ENCODE measurements at places on chromosomes 7 and 10.

- no peak for DNase-seq
Measured at GRCh38 chr7:158729646-158730382, 25.2 kb upstream of the NCAPG2 start.

DNA sequence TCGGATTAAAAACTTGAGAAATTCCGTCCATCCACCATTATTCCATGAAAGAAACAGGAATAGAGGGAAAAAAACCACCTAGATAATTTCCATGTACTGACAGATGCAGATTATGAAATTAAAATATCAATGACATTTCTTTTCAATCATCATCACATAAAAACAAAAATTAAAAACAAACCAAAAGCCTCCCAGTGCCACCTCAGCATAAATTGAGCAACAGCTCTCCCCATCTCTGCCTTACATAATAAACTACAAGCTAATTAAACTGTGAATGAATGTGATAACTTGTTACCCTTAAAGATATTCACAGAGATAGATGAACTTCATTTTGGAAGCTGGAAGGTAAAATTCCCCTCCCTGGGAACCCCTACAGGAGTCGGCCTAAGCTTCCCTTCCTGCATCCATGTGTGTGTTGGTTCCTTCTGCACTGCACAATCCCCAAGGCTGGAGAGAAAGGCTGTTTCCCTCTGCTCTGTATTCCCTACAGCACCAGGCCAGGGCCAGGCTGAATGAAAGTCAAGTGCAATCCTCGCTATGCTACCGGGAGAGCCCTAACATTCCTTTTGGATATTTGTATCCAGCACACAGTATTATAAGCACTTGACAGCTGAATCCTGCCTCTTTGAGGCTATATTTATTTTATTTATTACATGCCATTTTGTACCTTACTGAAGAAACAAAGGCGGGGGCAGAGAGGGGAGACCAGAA, 8.1 kb downstream of the CCDC6 start:
- DNase-seq: no peak

GRCh38 chr7:141356161-141356560, 195.0 kb upstream of the AGK start:
- no peak for DNase-seq

DNA sequence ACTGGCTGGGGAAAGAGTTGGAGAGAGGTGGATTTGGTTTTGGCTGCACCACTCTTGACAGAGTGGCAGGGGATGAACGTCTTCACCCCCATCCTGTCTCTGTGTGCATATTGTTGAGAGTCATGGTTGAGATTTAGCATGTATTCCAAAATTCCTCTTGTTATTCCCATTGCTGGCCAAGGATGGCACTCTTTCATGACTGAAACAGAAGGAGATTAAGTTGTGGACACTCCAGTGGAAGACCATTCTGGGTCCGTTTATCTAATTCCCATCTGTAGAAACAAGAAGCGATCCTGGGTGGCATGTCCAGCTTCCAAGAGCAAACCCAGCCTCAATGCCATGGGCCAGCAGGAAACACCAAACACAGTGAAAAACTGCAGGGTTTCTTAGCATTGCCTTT, 469.0 kb upstream of the IGFBP3 start:
- no peak for DNase-seq

- no peak for DNase-seq
Measured at GRCh38 chr7:28067171-28067570, 113.4 kb downstream of the JAZF1 start.

- DNase-seq: no peak
Measured at GRCh38 chr7:39810710-39811109, 139.3 kb upstream of the CDK13 start.

GRCh38 chr10:43061331-43061730, 15.5 kb upstream of the RET start:
- DNase-seq: no peak

- no peak for DNase-seq
Measured at GRCh38 chr10:133094286-133094685, 6.6 kb downstream of the ADGRA1 start.

DNA sequence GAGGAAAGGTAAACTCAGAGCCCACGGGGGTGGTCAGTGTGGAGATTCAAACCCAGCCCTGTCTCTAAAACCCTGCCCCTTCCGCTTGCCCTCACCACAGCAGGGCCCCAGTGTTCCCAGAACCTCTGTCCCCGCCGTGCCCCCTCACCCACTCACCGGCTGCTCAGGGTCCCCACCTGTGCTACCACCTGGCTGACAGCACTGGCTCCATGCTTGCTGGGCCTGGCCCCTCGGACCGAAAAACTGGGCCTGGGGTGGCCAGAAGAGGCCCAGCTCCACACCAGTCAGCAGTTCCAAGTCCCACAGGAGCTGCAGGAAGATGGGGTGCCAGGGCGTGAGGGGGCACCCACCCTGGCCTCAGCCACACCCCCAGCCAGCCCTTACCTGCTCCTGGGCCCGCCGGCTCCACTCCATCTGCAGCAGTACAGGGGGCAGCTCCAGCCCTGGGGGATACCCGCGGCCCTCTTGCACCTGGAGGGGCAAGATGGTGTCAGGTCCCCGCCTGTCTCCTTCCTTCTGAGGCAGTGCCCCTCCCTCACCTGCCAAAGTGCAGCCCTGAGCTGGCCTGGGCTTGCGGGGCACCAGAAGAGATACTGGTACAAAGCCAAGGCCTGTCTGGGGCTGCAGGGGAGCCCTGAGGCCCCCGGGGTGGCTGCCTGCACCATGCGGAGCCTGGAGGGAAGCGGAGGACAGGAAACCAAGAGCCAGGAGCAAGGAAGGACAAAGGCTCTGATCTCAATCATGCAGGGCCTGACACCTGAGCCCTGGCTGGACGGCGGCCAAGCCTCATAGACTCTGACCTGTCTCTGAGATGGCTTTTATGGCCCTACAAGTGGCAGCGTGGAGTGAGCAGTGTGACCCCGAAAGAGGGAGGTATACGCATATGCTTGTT, 11.7 kb downstream of the ATP6V1F start:
- no peak for DNase-seq
